ENCODE measurements at places on chromosomes 2 and 18.
A peak's percentile ranks its signal among the peaks of the same experiment; 100 is the strongest.

DNA sequence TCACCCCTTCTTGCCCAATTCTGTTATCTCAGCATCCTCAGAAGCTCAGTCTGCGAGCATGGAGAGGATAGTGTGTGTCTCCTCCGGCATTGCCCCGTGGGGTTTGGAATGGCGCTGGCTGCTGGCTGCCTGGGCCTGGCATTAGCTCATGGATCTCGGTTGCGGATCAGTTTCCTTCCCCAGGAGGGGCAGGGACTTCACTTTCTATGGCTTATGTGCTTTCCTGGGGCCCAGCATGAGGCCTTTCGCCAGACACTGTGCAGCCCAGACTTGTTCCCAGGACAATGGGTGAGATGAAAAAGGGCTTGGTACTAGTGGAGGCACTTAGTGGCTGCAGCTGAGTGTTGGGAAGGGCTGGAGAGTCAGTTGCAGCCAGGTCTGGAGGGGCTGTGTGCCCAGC, 143.3 kb downstream of the GLI2 start:
- no peak for DNase-seq

DNA sequence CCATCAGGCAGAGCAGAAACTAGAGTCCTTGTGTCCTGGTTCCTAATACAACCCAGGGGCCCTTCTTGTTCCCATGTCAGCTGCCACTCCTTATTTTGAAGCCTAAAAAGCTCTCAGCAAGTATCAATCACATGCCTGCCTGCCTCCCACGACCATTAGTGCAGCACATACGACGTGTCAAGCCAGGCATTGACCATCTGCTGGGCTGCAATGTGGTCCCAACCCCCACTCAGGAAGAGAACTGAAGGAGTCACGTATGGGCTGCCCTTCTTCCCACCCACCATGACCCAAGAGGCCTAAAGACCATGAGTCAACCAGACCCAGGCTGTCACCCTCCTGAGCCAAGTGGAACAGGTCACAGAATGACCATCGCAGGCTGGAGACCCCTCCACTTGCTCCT, 98.8 kb downstream of the KLHL29 start:
- DNase-seq = no peak

DNA sequence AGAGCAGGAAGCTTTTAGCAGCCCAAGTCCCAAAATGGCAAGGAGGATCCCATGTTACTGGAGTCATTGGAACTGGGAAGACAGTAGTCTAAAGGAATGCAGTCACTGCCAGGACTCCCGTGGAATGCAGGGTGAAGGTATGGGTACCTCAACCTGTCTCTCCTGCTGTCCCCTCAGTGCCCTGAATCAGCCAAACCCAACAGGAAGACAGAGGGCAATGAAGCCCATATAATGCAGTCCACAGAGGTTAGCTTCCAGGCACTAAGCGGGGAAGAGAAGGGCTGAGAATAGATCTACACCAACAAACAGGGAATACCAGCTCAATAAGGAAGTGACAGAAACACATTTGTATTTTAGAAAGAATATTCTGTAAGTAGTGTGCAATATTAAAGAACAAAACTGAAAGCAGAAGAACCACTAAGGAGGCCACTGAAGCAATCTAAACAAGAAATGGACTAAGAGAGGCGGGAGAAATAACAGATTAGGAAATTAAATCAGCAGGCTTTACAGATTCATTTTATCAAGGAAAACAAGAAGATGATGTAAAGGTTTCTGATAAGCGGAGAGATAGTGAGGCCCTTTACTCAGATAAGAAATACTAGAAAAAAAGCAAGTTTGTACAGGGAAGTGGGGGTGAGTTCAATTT, 8.3 kb downstream of the NEMP2 start:
- DNase-seq = no peak

- no peak for DNase-seq
Measured at GRCh38 chr2:24875272-24875671, 44.8 kb downstream of the ADCY3 start.

GRCh38 chr2:166211079-166211478, 83.3 kb upstream of the SCN1A start:
- DNase-seq = no peak

DNA sequence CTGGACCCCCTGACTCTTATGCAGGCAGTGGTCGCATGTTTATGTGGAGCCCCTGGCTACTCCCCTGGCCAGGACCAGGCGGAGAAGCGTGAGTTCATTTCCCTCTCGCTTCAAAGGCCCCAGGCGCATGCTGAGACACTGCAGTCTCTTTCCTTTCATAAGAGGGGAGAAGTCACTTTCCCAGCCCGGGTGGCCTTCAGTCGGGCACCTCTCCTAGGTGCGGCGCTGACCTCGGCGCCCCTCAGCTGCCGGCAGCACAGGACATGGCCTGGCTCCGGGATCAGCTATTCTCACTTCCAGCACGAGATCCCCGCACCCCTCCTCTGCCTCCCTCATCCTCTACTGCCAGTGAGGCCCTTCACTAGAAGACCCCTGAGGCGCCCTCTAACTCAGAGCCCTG, 184.7 kb upstream of the PXDN start:
- DNase-seq = no peak

GRCh38 chr18:56935434-56936040, 211.3 kb upstream of the BOD1L2 start:
- DNase-seq = no peak

DNA sequence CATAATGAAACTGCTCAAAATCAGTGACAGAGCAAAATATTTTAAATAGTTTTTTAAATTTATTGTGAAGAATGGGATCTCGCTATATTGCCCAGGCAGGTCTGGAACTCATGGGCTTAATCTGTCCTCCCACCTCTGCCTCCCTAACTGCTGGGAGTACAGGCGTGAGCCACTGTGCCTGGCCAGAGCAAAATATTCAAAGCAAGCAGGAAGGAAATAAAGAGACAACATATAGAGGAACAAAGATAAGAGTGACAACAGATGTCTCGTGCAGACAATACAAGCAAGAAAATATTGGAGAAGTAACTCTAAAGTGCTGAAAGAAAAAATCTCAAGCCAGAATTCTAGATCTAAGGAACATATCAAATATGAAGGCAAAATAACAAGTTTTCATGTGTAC, 5.0 kb upstream of the SCLY start:
- DNase-seq = no peak

- no peak for DNase-seq
Measured at GRCh38 chr2:88018909-88019308, 2.6 kb upstream of the RNU2-63P start.

DNA sequence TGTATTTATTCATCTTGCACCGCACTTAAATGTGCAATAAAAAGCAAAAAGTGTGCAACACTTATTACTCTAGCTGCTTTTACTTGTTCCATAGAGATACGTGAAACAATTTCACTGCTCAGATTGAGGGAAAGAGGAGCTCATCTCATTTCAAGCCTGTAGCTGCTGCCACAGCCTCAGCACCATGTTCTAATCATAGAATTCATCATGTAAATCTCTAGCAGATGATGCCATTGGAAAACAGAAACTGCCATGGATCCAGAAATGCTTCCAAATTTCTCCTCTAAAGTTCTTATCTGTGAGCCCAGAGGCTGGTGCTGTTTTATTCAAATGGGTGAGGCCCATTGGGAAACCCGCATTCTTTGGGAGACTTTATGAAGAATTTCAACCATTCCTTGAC, 2.0 kb downstream of the CDC42EP3 start:
- no peak for DNase-seq

GRCh38 chr18:67694787-67695186, 178.3 kb upstream of the DSEL start:
- peak; percentile 61 for DNase-seq

GRCh38 chr2:19125901-19126680, 232.3 kb downstream of the OSR1 start:
- DNase-seq = no peak

GRCh38 chr2:130300258-130300969, 42.3 kb upstream of the IMP4 start:
- no peak for DNase-seq

- DNase-seq = no peak
Measured at GRCh38 chr18:76126327-76126726, 368.7 kb downstream of the ZNF516 start.

GRCh38 chr2:150413910-150414309, 73.6 kb downstream of the RND3 start:
- DNase-seq = no peak

- DNase-seq = peak; percentile 28
Measured at GRCh38 chr2:223697892-223698645, 95.9 kb upstream of the SCG2 start.

GRCh38 chr2:101419096-101419663, 31.9 kb upstream of the CREG2 start:
- DNase-seq = peak; percentile 88

- DNase-seq = no peak
Measured at GRCh38 chr2:191228333-191228732, 16.9 kb upstream of the MYO1B start.

- DNase-seq = no peak
Measured at GRCh38 chr2:215728504-215729065, 284.8 kb downstream of the MREG start.

- peak; percentile 99 for DNase-seq
Measured at GRCh38 chr2:47344890-47345589, 57.9 kb upstream of the MSH2 start.

DNA sequence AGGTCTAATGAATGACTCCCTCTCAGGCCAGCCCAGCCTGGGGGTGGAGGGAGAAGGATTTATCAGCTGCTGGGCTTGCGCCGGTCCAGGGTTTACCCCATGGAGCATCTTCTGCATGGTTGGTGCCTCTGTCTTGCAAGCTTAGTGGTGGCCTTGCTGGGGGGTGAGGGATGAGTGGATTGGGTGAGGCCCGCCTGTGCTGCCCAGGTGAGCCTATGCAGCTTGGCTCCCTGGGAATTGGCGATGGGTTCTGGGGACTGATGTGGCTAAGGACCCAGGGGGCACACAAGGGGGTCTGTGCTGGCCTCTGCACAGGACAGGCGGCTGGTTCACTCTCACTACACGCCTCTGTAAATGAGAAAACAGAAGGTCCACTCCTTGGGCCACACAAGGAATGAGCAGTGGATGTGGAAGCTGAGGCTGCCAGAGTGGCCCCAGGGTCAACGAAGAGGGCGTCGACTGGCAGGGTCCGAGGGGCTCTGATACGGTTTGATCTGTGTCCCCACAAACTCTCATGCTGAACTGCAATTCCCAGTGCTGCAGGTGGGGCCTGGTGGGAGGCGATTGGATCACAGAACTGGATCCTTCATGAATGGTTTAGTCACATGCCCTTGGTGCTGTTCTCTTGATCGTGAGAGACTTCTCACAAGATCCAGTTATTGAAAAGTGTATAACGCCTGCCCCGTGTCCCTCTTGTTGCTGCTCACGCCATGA, 151.6 kb upstream of the HDAC4 start:
- no peak for DNase-seq

DNA sequence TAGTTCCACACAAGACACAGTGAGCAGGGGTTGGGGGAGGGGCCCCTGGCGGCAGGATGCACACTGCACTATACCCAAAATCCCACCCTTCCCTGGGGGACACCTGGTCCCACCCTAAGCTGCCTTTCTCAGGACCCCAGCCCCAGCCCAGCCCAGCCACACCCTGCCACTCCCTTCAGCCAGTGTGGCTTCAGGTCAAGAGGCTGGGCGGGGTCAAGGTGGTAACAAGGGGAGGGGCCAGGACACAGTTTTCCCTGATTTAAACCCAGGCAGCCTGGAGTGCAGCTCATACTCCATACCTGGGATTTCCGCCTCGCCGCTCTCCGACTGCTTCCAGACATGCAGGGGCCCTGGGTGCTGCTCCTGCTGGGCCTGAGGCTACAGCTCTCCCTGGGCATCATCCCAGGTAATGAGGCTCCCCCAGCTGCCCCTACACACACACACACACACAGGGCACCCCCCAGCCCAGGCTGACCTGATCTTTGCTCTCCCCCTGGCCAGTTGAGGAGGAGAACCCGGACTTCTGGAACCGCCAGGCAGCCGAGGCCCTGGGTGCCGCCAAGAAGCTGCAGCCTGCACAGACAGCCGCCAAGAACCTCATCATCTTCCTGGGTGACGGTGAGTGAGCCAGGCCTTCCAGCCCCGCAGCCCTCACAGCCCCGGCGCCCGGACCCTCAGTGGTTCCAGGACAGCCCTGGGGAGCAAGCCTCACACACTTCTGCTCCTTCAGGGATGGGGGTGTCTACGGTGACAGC, at the start of gene ALPG:
Gene ALPG (plus strand): TSS at position 289 of the 755 bp plus-strand sequence. CDS start 51 bp downstream, at position 340.
- DNase-seq = no peak

DNA sequence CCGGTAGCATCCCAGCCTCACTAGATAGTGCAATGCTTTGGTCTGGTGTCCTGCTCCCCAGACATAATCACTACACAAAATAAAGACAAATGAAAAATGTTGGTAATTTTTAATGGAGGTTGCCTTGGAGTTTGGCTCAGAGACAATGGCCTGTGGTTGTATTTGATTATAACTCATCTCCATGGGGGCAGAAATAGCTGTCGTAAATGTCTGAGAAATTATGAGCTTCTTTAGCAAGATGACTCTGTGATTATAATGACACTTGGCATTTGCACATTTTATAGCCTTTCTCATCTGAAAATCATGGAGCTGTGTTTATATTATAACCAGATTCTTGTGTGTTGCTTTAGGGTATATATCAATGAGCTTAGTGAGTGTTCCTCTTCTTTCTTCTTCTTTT, 1779.7 kb upstream of the CELF4 start:
- DNase-seq = no peak

DNA sequence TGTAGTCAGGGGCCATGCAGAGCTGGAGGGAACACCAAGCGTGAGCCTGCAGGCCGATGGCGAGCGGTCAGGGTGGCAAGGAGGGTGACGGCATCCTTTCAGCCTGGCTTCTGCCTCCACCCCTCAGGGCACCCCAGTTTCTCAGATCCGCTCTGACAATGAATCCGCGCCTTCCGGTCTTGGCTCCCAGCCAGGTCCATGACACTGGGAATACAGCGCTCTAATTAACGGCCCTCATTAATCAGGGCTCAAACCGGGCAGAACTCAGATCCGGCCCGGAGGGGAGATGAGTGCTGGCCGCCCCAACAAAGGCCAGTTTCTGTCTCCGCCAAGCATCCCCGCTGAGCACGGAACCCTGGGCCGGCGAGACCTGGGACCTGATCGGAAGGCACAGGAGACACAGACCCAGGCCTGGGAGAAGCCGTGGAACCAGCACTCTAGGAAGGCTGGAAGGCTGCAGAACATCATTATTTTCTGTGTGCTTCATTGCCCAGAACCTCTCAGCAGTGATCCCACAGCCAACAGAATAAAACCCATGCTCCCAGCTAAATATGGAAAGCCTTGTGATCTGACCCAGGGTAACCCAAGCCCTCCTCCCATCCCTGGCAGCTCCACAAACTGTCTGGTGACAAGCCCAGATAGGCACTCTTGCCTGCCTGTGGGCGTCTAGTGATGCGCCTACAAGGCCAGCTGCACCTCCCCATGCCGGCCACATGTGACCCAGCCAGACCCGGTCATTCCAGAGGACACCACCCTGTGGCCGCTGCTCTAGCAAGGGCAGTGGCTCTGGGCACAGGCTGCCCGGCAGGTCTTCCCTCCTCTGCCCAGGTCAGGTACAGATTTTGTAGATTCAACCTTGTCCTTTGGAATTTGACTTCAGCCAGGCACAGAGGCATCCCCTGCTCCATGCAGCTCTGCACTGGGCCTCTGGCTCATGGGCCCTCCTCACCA, 438.7 kb upstream of the MYT1L start:
- DNase-seq = no peak

DNA sequence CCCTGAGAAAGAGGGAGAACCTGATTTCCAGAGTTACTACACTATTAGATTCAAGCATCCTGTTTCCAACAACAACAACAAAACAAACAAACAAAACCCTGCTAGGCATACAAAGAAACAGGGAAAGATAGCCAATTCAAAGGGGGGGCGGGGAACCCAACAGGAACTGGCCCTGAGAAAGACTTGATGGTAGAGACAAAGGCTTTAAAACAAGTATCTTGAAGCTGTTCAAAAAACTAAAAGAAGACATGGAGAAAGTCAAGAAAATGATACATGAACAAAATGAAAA, 147.1 kb downstream of the THADA start:
- DNase-seq = peak; percentile 61

- DNase-seq = no peak
Measured at GRCh38 chr18:64384101-64384500, 235.2 kb upstream of the LINC00305 start.

Measured in DMS53 (cell line).